ENCODE measurements at places on chromosomes 5 and 9.
A peak's percentile ranks its signal among the peaks of the same experiment; 100 is the strongest.

DNA sequence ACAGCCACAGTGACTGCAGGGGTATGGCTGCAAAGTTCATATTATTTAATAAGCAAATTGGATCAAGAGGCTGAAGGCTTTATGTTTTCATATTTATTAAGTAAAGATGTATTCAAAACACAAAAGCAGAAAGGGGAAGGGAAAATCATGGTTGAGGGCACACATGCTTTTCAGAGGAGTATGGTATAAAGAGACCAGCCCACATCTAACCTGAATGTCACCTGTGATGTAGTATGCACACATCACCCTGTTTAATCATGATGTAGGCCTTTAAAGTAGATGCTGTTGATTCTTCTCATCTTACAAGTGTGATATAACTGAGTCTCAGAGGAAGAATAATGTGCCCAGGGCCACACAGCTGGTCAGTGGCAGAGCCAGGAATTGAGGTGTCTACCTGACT, 211.8 kb downstream of the DCP2 start:
- no peak for DNase-seq

DNA sequence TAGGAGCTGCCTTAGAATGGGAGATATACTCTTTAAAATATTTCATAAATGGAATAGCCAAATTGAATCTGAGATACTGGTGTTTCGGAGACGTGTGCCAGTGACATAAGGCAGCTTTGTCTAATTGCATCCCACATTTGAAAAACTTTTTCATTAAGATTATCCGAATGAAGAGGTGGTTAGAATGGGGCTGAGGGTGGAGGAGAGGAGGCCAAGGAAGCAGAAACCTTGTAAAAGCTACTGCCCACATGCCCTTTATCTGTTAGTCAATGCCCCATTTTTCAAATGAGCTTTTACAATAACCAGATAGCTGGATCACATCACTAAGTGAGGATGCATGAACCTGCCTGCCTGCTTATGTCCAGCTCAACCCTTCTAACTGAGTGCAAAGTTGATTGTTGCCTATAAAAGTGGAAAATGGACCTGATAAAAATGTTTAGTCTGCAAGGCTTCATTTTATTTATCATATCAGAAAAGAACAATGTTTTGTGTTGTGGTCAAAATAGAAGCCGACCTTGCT, 34.8 kb downstream of the SNX24 start:
- DNase-seq: no peak

GRCh38 chr5:53616939-53617549, 56.6 kb downstream of the NDUFS4 start:
- peak; percentile 32 for DNase-seq

DNA sequence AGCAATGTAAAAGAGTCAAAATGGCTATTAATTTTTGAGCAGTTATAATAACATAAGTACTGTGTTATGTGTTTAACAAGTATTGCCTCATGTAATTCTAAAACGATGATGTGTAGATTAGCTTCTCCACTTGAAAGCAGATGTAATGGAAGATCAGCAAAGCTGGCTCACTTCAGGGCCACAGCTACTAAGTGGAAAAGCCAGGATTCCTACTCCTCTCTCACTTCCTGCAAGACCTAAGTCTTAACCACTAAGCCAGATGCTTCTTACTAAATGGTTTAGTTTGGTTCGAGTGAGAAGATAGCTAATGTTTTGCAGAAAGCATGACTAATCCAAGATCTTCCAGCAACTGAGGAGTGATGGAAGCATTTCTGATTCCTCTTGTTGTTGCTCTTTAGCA, 15.7 kb upstream of the TNC start:
- no peak for DNase-seq

- DNase-seq: peak; percentile 26
Measured at GRCh38 chr9:105168870-105169319, 75.6 kb upstream of the SLC44A1 start.

DNA sequence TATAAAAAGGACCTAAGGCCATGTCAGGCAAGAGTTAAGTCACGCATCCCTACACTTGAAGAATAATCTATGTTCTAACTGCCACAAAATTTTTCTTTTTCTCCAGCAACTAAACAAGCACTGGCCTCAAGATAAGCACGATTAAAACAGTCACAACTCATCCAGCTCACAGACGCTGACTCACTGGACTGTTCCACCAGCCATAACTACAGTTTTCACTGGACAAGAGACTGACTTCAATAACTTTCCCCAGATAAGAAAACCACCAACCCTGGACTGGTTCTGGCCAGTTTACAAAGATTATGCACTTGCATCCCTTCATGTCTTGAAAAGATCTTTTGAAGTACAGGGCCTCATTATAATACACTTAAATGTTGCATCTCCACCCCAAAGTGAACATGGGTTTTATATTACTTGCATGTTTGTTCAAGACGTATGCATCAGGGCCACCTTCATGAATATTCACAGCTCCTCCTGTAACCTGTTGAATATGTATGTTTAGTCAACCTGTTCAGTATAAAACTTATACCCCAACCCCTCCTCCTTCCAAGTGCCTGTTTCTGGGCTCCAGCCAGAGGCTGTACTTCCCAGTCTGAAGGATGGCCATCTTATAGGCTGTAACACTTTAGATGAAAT, 129.3 kb upstream of the EPB41L4A start:
- peak; percentile 41 for DNase-seq

DNA sequence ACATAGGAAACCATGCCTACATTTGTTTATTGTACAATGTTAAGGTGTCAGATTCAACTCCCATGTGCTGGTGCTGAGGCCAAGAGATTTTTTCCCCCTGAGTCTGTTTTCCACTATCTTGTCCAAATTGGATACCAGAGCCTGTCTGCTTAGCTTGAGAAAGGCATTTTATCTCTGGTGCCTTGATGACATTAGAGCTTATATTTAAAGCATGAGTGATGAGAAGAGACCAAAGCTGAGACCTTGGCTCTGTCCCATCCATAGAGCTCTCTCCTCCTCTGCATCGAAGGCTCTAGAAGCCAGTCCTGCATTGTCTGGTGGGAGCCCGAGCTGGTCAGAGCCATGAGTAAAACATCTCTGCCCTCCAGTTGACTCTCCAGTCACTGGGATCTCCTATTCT, 10.4 kb upstream of the PPP2CA start:
- no peak for DNase-seq

GRCh38 chr9:88722753-88723152, 187.8 kb downstream of the NXNL2 start:
- DNase-seq: no peak

DNA sequence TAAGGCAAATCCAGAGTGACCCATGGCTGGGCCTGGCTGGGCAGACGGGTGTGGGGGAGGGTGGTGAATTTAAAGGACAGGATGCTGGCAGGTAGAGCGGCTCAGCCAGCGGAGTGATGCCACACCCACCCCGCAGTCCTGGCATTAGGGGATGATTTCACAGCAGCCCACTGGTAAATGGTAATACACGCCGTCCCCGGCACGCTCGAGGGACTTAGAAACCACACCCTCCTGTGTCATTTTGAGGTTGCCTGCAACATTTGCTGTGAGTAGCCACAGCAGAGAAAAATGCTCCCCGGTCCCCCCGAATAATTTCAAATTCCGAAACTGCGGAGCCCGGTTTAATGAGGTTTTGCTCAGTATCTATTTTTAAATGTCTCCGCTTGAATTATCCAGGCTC, 71.3 kb upstream of the FCN2 start:
- DNase-seq: no peak

DNA sequence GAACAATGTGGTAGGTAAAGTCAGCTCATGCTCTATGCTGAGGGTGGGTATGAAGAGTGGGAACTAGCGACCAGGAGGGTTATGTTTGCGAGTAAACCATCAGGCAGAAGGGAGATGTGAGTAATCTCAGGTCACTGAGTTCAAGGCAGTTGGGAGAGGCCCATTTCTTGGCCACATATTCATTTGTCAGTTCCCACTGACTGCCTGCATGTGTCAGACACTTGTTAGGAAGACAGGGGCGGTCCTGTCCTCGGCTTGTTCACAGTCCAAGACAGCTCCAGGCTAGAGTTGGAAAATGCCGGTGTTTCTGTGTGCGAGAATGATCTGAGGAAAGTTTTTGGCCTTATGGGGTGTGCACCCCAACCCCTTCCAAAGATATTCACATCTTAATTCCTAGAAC, 48.6 kb upstream of the GDNF start:
- DNase-seq: no peak

GRCh38 chr5:157930710-157931109, 71.8 kb upstream of the CLINT1 start:
- DNase-seq: no peak

- peak; percentile 32 for DNase-seq
Measured at GRCh38 chr5:151811593-151812321, 40.0 kb downstream of the G3BP1 start.

DNA sequence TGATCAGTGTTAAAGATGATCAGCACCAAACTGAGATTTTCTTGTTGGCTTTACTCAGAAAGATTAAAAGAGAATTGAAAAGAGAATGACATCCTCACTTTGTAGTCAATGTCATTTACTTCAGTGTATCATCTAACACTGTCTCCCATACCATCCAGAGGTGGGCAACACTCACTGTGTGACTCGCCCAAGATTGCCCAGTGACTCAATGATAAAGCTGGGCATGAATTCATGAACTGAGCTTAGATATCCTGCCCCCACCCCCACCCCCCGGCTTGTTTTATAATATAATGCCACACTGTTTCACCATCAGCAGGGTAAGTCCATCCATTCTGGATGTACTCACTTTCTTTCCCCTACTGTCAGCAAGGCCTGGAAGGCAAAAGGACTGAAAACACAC, 242.2 kb downstream of the FAM114A2 start:
- no peak for DNase-seq

GRCh38 chr5:169125571-169125970, 175.4 kb downstream of the SLIT3 start:
- no peak for DNase-seq

DNA sequence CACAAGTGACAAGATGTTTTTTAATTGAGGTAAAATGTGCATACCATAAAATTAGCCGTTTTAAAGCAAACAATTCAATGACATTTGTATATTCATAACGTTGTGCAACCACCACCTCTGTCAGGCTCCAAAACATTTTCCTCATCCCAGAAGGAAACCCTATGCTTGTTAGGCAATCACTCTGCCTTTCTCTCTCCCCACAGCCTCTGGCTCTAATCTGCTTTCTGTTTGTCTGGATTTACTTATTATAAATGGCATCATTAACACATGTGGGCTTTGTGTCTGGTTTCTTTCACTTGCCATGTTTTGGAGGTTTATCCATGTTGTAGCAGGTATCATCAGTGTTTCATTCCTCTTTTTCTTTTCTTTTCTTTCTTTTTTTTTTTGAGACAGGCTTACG, 1.4 kb upstream of the N4BP3 start:
- DNase-seq: no peak

DNA sequence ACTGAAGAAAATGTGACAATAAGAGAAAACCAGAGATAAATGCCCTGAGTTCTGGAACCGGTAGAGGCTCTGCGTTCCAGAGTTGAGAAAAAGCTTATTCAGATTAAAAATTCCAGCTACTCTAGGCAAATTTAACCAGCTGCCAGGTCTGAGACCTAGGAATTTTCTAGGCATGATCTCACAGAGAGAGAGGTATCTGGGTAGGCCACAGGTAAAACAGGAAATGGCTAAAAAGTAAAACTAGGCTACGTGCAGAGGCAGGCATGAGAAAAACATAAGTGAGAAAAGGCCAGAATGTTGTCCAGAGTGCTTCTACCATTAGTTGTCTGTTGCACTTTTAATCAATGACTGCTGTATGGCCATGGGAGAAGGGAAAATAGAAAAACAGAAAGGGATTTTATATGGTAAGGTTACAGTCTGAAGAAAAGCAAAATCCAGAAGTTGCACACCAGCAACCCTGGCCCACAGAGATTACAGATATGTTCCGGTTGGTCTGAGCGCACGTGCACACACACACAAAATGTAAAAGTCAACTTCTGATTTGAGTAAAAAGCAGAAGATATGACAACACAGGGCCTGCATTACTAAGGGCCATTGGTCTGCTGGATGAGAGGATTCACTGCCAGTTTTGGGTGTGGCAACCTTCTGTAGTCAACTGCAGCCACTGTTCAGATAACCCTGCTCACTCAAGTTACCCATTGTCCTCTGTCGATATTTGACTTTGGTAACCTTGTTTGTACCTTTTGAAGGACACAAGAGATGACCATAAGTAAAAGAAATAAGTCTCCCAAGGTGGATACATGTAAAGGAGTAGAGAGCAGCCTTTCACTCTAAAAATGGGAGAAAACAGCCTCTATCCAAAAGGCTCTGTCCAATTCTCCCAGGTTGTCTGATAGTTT, 266.0 kb downstream of the DTWD2 start:
- DNase-seq: no peak

DNA sequence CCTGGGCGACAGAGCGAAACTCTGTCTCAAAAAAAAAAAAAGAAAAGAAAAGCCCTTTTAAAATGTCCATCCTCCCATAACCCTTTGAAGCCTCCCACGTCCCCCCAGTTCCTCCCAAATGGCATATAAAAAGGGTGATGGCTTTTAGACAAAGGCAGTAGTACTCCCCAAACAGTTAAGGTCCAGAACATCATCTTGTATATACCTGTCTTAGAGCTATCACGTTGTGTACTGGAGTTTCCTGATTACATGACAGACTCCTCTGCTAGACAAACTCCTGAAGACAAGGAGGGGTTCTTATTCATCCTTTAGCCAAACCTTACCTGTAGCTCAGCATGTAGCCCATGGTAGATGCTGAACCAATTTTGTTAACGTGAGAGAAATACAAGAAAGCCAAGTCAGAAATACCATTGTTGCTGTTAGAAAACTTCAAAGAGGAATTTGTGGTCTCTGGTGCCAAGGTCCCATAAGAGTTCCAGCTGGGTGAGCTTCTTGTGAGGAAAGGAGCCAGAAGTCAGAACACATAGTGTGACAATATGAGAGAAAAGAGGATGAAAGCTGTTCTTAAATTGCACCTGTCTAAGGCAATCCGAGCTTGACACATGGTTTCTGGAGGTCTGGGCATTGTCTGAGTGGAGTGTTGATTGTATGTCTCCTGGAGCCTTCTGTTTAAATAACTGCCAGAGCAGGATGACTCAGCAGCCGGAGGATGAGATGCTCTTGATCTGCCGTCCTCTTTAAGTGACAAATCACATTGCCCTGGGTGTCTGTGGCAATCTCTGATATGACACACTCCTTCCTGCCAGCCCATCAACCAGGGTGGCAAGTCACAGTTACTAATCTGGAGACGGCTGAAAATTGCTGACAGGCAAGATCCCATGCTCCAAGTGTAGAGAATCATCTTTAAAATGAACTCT, 69.1 kb downstream of the ARRDC3 start:
- peak; percentile 100 for DNase-seq

Data from RKO (cell line).